ENCODE measurements at places on chromosomes 7 and 10.

DNA sequence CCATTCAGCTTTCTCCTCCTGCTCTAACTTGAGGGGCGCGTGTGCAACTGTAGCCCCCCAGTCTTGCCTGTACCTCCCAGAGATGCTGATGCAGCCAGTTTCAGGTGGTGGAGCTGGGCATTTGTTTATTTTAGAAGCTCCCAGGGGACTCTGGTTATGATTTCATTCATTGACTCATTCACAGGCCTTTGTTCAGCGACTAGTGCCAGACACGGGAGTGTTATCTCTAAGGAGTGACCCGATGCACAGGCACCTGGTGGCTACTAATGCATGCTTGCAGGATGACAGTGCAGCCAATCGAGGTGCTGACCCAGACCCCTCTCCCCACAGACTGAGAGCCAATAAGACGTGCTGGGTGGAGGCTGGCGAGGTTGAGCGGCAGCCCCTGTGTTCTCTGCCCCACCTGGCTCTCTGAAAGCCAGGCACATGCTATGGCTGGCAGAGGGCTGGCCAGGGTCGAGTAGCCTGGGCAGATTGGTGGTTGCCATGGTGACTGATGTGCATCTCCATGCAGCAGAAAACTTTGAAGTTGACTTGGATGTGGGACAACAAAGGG is 19.7 kb upstream of the SLC18A2 start:
- DNase-seq = no peak

DNA sequence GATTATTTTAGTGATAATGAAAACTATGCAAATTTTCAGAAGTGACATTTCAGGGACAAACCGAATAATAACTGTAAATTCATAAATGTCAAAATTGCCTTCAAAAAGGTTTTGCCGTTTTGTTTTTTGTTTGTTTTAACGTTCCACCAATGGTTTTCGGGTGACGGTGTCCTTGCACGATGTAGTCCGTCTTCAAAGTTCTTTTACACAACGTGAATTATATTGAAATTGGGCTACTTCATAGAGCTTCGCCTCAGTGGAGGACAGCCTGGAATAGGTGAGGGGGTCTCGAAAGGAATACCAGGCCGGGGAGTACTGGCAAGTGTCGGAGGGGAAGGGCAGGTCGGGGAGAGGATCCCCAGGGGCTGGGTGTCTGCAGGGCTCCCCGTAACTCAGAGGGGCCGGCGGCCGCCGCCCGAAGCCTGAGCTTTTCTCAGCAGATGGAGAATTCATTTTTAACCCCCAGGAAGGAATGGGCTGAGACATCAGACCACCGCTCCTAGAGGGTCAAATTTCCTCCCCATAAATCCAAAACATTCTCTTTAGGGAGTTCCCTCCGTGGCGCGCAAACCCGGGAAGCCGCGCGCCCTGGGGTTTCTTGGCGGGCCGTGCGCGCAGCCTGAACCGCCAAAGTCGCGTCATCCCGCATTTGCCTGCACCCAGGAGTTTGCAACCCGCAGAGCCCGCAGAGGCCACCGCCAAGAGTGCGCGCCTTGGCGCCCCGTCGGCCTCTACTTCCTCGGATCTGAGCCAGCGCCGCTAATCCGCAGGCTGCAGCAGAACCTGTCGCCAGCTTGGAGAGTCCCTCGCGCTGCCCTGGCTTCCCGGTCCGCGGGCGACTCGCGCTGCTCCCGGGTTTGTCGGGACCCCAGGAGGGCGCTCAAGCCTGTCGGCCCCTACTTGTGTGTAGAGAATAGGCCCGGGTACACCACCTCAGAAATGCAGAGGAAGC is 17.3 kb upstream of the EVX1 start:
- peak; percentile 11 for DNase-seq

GRCh38 chr10:120521880-120522279 is 64.9 kb downstream of the PLPP4 start:
- no peak for DNase-seq

DNA sequence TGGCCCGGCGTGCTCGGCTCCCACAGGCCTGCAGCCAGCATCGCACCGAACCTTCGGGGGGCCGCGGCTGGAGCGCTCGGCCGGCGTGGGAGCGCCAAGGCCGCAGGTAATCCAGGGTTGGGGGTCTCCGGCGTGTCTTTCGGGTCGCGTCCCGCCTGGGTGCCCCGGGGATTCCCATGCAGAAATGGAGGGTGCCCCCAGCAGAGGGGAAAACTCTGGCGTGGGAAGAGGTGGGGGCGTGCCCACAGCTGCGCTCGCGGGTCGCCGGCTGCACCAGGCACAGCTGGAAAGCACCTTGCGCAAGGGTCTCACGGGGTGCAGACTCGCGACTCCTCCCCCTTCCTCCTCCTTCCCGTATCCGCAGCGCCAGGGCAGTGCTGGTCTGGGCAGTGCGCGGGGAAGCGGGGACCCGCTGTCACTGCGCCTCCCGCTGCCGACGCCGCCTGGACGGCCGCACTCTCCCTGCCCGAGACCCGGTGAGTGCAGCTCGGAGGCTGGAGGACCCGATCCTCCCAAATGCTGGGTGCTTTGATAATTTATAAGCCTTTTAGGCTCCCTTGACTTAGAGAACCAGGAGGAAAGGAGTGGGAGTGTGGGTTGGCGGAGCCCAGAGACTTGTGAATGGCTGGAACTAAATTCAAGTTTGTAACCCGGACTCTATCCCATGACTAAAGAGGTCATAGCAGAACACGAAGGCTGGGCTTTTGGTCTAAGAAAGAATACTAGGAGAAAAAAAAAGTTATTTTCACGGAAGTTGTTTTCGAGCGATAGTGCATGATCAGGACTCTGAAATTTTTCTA is 489 bp downstream of the MAP3K8 start:
- peak; percentile 67 for DNase-seq

- DNase-seq = no peak
Measured at GRCh38 chr10:96225119-96225518, 46.2 kb downstream of the BLNK start.

- no peak for DNase-seq
Measured at GRCh38 chr7:22611758-22612079, 111.7 kb upstream of the STEAP1B start.

GRCh38 chr10:71234004-71234894 is 21.9 kb downstream of the UNC5B start:
- DNase-seq = no peak

DNA sequence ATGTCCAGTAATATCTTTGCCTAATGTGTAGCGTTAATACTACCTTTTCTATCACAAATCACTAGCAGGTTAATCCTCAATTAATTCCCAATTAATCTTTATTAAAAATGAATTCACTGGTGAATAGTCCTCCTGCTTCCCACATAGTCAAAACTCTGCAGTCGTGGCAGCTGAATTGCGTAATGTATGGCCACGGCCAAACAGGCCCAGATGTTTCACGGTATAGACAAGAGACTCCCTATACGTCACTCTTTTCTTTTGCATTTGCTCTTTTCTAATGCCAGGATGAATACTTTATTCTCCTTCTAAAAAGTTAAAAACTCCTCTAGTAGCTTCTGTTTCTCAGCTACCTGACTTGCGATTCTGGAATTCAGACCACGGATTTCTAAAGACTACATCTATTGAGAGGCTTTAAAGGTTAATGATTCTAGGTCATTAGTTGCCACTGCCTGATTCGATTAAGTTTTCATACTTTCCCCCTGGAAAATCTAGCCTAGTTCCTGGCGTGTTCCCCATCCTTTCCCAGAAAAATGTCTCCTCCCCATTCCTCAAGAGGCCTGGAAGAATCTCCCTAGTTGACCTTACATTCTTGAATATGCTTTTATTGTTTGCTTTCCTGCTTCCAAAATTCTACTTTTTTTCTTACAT is 16.9 kb downstream of the MEOX2 start:
- no peak for DNase-seq

GRCh38 chr7:110347081-110347480 is 743.8 kb upstream of the LRRN3 start:
- no peak for DNase-seq

DNA sequence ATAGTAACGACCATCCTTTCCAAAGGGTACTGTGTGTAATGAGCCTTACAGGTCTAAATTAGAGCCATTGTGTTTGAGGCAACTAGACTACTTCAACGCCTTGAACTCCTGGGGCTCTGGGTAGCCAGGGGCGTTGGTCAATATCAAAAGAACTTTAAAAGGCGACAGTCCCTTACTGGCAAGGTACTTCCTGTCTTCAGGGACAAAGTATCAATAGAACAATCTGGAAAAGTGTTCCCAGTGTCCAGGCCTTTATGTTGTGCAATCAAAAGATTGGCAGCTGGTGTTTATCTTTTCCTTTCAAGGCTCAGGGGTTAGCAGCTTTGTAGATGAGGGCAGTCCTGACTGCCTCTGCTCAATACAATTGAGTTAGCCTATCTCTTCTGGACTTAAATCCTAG is 284.3 kb downstream of the PARD3 start:
- no peak for DNase-seq

- DNase-seq = no peak
Measured at GRCh38 chr10:22455068-22455857, 110.0 kb downstream of the SPAG6 start.

DNA sequence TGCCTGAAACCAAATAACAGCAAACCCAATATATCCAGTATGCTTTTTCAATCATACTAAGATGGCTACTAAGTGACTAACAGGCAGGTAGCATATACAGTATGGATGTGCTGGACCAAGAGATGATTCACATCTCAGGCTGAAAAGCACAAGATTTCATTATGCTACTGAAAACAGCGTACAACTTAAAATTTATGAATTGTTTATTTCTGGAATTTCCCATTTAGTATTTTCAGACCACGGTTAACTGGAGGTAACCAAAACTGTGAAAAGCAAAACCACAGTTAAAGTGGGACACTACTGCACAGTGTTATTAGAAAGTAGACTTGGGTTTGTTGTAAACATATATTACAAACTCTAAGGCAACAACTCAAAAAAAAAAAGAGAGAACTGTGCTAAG is 91.5 kb downstream of the KMT2C start:
- DNase-seq = no peak

DNA sequence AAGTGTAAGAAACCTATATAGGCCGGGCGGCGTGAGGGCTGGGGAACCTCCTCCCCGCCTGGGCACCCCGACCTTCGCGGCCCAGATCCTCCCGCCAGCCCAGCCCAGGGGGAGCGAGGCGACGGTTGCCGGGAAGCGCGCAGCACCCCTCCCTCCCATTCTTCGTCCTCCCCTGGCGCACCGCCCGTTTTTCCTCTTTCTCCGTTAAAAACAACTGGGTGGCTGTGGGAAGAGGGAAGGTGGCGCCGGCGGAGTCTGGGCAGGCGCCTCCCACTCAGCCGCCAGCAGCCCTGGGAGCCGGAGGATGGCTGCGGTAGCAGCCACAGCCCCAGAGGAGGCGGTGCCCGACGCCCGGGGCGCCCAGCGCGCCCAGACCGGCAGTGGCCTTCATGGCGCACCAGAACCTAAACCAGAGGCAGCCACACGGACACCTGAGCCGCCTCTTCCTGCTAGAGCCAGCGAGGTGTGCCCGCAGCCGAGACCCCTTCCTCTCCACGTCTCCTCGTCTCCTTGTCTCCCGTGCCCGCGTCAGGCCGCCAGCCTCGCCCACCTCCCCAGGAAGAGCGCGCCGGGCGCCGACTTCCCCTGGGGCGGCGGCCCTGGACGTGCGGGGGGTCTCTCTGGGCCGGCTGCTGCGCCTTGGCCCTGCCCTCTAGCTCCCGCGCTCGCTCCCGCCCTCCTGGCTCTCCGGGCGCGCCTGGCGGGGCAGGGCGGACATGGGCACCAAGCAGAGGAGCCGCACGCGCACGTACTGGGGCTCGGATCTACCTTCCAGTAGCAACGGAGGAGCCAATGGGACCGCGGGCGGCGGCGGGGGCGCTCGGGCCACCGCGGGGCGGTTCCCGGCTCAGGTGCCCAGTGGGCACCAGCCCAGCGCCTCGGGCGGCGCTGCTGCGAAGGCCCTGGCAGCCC is 32.8 kb upstream of the SFTPD start:
- DNase-seq = no peak

GRCh38 chr7:141550386-141551093 is 670 bp upstream of the AGK start:
- no peak for DNase-seq

- DNase-seq = no peak
Measured at GRCh38 chr10:26937371-26937770, 76.6 kb upstream of the ABI1 start.

GRCh38 chr7:42351316-42351935 is 114.4 kb upstream of the GLI3 start:
- no peak for DNase-seq

GRCh38 chr7:85232068-85232467 is 45.2 kb upstream of the SEMA3D start:
- no peak for DNase-seq

- DNase-seq = no peak
Measured at GRCh38 chr10:52597189-52597863, 175.3 kb downstream of the MBL2 start.

GRCh38 chr10:125102821-125103220 is 57.5 kb downstream of the CTBP2 start:
- DNase-seq = no peak

DNA sequence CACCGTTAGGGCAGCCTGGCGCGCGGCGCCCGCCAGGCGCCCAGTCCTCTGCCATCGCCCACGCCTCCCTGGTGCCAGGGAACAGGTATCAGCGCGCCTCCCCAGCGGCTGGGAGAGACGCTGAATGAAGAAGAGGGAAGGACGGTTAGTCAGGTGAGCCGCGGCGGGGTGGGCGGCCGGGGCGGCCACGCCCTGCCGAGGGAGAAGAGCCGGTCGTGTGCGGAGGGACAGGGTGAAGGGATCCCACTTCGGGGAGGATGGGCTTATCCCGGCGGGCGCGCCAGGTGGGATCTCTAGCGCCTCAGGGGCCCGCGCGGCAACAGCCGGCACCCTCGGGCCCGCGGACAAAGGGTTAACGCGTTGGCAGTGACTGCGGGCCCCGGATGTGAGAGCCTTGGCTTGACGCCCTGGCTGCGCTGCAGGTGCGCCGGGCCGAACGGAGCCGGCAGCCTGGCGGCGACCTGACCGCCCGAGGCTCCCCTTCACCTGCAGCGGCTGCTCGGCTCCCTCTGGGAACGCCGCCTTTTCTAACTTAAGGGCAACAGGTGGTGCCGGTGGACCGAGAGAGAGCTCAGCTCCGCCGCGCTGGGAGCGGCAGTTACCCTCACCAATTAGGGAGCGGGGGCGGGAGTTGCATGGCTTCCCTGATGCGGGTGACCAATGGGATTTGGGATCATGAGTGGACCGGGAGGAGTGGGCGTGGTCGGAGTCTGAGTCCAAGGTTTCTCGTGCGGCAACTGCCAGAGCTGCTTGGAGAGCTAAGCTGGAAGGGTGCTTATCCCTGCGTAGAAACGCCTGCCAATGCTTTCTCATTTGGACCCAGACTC is at the start of gene ARL4A:
ARL4A (plus strand) TSS at position 743 of the 827 bp plus-strand sequence. CDS start 622 bp downstream, outside the sequence.
- DNase-seq = peak; percentile 69

DNA sequence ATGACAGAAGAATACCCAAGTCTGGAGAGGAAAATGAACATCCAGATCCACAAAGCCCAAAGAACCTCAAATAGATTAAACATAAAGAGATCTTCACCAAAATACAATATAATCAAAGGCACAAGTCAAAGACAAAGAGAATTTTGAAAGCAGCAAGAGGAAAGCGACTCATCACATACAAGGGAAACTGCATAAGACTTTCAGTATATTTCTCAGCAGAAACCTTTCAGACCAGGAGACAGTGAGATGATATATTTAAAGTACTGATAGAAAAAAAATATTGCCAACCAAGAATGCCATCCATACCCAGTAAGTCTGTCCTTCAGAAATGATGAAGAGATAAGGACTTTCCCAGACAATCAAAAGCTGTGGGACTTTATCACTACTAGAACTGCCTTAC is 81.5 kb upstream of the GALNT17 start:
- no peak for DNase-seq

All from naive thymus-derived CD8-positive, alpha-beta T cell (primary cell).